Stimulated activated CD8-positive, alpha-beta memory T cell treated with anti-CD3 and anti-CD28 coated beads, Interleukin-12 subunit alpha, Interleukin-12 subunit beta, amount 100 ng/mL, for 1 hour (primary cell): ENCODE measurements at places on chromosomes 13 and 19.

DNA sequence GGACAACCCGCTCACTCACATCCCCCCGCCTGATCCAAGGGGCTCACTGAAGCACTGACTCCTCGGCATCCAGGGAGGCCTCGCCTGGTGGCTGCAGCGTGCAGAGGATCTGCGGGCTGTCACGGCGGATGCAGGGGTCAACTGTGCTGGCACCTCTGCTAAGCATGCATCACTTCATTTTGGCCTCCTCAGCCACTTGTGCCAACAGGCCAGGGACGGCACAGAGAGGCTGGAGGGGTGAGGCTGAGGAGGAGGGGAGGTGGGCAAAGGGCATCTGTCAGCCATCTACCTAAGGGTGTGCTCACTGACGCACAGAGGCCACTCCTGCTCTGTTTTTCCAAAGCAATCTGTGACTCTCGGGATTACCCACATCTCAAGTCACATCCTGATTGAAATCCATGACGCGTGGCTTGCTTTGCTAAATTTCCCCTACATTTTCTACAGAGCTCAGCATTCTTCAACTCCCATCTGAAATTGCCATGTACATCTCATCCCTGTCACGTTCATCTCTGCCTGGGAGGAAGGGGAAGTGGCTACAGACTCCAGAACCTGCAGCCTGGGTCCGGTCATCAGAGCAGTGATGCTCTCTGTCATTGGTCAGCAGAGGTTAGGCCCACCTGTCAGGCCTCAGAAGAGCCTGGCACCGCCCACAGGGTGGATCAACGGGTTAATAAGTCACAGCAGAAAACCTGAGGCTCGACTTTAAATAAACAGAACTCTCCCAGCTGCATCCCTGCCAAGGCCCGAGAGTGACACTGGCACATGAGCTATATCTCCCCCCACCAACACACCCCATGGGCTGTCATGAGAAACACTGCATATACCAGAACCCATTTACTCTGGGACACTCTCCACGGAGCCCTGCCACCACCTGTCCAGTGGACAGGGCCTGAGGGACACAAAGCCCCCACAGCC lies 17.6 kb downstream of the ELL start:
- DNase-seq = no peak

GRCh38 chr19:28940751-28941500 lies 272.0 kb downstream of the UQCRFS1 start:
- no peak for DNase-seq

DNA sequence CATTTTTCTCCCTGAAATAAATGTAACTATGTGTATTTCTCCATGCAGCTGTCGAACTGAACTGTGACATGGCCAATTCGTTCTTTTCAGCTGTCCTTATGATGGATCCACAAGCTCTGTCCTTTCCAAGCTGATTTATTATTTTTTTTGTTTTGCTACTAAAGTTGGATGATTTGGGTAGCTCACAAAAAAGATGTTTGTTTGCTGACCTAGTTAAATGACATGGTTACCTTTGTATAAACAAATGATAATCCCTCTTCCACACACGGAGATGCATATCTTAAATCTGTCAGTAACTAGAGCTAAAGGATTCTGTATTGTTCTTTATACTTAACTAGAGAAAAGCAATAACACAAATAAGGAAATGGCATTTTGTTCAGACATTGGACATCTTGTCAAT lies 884.3 kb upstream of the PCDH20 start:
- no peak for DNase-seq

DNA sequence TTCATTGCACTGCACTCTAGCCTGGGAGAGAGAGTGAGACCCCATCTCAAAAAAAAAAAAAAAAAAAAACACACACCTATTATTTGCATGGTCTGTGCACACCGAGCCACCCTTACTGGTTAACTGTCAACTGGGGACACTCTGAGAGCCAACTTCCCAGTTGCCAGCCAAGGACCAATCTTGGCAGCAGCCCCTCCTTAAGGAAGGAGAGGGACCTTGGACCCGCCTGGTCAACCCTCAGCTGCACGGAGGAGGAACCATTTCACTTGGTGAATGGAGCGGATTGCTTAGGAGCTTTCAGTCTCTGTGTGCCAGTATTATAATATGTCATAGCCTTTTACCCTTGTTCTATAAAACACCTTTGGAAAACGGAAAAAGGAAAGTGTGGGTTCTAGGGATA lies 24.9 kb downstream of the MICOS13 start:
- DNase-seq = no peak

DNA sequence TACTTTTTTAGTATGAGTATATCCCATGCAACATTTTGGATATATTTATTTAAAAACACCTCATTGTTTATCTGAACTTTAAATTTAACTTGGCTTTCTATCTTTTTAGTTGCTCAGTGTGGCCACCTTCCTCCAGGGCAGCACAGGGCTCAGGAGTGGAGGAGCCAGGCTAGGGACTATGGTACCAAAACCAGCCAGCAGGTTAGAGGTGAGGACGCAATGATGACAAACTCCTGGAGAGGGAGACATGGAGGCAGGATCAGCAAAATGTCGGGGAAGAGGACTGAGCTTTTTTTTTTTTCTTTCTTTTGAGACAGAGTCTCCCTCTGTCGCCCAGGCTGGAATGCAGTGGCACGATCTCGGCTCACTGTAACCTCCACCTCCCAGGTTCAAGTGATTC lies 29.6 kb upstream of the CALM3 start:
- no peak for DNase-seq
